Suppressor macrophage treated with lipopolysaccharide for 1 hour (primary cell): ENCODE measurements at places on chromosomes 11 and 22.

DNA sequence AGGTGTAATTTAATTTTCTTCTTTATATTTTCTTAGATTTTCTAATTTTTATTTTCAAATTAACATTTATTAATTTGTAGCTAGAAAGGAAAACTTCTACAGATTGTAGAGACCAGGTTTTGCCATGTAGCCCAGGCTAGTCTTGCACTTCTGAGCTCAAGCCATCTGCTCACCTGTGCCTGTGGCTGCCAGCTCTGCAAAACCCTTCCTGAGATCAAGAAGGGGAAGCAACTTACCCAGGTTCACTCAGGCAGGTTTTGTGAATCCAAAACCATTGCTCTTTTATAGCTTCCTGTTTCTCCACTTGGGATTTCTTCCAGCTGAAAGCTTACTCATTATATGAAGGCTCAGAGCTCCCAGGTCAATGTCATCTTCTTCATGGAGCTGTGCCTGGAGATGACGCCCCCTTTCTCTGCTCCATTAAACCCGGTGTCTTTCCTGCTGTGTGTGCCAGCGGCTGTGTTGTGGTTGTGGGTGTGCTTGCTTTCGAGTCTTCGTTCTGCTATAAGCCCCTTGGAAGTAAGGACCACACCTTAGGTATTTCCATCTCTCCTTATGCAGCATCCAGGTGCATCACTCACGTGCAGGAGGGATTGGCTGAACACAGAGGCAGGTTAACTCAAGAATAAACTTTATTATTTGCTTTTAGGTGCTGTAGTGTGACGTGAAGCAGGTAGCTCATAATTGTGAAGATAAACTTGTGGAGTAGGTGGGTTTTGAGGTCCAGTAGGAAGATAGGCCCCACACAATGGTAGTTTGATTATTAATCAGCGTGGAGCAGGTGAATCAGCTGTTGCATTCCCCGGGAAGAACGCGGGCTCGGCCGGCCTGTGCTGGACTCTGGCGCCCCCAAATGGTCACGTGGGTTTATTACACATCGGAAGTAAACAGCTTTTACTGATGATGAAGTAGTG lies 42.2 kb upstream of the INCENP start:
- peak; percentile 87 for DNase-seq

GRCh38 chr11:12845739-12846358 lies 163.3 kb upstream of the RASSF10 start:
- no peak for DNase-seq

DNA sequence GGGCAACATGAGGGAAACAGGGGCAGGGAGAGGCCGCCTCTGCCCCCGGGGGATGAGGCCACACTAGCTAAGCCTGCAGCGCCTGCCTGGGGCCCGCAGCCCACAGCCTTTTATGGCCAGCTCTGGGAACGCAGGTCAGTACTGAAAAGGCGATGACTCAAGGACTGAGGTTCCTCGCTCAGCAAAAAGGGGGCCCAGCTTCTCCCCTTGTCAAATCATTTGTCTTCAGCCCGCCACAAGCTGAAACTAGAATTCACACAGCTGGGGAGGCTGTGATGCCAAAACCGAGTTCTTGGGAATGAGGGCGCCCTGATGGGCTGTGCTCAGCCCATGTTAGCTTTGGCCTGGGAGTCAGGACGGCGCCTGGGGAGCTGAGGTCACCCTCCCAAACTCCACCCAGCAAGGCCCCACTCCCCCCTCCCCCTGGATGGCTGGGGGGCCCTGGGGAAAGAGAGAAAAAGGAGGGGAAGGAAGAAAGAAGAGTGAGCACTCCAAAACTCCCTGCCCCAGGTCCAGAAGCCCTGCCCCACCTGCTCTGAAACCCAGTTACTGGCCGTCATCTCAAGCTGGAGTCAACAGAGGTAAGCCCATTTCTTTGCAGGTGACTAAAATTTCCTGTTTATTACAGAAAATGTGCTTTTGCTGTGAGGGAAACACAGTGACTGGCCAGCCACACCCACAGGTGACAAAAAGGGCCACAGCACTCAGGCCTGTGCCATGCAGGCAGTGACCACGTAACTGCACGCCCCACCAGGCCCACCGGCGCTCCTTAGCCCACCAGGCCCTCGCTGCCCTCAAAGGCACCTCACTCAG lies 13.7 kb downstream of the EHD1 start:
- DNase-seq, result peak; percentile 68

- DNase-seq, result no peak
These were observed 2.4 kb upstream of the MYBPC3 start for GRCh38 chr11:47354913-47355282.
